ENCODE measurements at places on chromosomes 12 and 14.

DNA sequence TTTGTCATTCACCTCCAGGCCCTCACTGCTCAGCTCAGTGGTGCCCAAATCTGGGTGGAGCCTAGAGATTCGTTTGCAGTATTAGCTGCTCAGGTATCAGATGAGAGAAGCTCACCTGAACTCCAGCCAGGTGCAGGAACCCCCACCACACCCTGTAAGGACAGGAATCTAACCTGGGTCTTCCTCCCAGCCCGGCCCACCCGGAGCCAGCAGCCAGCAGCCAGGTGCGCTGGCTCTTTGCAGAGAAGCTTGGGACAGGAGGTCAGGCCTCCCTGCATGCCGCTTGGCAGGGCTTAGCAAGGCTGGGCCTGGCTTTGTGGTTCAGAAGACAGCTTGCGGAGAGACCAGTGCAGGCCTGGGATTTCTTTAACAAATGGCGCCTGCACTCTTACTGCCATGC lies 125.6 kb upstream of the MYL2 start:
- DNase-seq = no peak

DNA sequence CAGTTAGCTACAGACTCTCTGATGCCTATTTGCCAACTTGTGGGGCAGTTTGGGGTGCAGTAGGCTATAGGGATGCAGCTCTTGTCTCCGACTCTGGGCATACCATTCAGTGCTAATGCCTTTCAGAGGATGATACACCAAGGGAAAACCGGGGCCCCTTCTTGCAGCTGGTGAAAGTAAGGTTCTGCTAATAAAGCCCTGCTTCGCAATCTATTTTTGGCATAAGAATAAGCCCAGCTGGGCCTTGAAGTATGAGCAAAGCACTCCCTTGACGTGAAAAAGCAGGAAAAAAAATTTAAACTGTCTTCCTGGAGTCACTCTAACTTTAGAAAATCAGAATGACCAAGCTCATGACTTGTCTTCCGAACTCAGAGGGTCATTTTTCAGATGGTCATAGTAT lies 124.1 kb upstream of the RBM19 start:
- DNase-seq = no peak

GRCh38 chr12:116091579-116091978 lies 185.9 kb downstream of the MED13L start:
- DNase-seq = peak; percentile 52

GRCh38 chr14:85604714-85605113 lies 74.8 kb downstream of the FLRT2 start:
- no peak for DNase-seq

DNA sequence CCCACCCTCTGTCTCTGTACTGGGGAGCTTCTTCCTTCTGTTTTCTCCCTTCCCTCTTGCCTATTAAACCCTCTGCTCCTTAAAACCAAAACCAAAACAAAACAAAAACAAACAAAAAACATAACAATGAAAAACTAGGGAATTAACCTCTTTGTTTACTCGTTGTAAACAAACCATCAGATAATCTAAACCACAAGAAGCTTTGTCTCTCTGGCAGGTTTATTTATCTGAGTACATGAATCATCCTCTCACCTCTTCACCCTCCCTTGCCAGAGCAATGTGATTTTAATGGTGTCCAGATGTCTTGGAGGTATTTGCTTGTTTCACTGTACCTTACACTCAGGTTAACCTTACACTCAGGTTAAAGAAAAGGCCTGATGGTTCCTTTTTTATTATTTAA lies 66.1 kb downstream of the DYRK2 start:
- no peak for DNase-seq

DNA sequence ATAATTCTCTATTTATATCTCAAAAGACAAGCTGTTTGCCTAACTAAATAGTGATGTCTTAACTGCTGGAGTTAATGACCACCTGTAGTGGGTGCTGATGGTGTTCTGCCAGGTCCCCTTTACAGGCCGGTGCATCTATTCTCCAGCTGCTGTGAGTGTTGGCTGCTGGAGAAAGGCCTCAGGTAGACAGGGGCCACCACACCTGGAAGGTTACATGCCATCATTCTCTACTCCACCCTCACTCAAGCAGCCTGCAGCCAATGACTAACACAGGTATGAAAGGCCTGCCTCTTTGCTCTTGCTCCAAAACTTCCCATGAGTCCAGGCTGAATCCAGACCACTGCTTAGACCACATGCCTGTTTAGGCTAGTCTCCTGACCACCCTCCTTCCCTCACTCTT lies 73.9 kb downstream of the RPS6KA5 start:
- no peak for DNase-seq

DNA sequence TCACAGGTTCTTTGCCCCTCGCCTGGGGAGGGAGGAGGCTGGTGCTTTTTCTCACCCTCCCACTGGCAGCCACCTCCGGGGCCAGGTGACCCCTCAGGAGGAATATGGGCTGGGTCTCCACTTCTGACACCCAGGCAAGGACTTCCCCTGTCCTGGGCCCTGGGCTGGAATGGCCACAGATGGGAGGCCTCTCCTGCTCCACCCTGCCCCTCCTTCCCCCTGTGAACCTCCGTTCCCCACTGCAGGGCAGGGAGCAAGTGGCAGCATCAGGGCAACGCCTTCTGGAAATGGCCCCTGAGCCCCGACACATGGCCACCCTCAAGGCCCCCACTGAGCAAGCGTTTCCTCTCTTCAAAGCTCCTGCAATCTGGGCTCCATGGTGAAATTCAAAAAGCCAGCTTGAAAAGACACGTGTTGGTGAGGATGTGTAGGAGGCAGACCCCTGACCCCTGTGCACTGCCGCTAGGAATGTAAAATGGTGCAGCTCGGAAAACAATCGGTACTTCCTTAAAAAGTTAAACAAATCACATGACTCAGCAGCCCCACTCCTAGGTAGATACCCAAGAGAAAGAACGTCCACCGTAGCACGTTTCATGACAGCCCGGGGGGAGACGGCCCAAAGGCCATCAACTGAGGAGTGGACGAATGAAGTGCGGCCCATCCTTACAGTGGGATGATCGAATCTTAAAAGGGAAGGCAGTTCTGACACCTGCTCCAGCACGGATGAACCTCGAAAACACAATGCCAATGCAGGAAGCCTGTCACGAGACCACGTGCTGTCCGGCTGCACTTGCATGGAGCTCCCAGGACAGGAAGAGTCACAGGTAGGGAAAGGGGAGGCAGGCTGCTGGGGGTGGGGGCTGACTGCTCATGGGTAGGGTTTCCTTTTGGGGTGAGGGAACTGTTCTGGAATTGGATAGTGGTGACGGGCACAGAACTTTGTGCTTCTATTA lies 11.5 kb downstream of the XRCC3 start:
- DNase-seq = no peak

GRCh38 chr14:104266631-104267575 lies 128.5 kb downstream of the KIF26A start:
- DNase-seq = no peak

DNA sequence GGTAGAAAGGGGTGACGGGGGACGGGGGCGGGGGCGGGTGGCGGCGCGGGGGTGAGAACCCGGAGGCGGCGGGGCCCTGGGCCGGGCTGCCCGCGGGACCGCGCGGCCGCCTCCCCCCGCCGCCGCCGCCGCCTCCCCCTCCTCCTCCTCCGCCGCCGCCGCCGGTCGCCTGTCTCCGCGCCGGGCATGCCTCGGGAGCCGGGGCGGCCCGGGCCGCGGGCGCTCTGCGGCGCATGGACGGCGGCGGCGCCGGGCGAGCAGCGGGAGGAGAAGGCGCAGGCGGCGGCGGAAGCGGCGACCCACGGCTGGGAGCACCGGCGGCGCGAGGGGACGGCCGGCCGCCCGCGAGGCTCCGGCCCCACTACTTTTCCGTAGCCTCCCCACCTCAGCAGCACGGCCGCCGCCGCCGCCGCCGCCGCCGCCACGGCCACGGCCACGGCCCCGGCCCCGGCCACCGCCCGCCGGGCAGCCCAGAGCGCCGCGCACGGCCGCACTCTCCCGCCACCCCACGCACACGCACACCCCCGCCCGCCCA lies at the start of gene NPAS3:
Gene NPAS3 (plus strand): TSS at position 161 of the 535 bp plus-strand sequence.
- DNase-seq = no peak

GRCh38 chr12:6092784-6093722 lies 31.4 kb downstream of the VWF start:
- DNase-seq = no peak

DNA sequence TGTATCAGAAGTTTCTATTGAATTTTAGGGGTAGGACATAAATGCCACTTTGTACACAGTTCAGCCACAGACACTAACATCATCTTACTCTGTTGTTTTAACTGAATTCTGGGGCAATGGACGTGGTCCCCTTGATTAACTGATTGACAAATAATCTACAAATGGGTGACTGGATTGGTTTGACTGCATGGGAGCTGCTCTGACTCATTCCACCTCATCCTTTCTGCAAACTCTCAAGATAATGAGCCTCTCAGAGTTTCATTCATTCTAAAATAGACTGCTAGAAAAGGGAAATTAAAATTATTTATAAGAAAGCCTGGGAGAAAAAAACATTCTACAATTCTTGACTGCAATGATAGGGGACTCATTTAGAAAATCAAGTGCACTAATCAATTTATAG lies 570.4 kb upstream of the SEL1L start:
- DNase-seq = no peak

- DNase-seq = peak; percentile 66
These were observed 13.4 kb downstream of the AKAP5 start for GRCh38 chr14:64478634-64479250.

DNA sequence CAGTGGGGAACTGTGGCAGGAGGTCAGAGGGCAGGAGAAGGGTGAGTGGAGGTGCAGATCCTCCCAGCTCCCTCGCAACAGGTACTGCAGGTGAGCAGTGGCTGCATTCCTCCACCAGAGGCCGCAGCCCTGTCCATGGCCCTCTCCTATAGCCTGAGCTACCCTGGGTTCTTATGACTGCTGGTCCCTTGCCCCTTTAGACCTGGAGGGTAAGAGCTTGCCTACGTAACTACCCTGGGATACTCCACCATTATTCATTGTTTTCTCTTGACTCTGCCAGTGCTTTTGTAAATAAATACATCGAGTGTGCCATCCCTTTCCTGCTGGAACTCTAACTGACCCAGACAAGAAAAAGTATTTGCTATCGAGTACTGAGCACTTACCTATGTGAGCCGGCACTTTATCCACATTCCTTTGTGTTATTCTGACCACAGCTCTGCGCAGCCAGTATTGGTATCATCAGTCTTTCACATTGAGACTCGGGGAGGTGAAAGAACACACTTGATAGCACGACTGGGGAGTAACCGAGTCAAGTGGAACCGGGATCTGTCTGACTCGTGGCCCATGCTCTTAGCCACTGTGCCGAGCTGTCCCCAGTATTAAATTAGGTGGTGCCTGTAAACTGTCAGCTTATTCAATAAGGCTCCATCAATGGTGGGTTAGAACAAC lies 38.5 kb downstream of the LTBP2 start:
- DNase-seq = no peak

DNA sequence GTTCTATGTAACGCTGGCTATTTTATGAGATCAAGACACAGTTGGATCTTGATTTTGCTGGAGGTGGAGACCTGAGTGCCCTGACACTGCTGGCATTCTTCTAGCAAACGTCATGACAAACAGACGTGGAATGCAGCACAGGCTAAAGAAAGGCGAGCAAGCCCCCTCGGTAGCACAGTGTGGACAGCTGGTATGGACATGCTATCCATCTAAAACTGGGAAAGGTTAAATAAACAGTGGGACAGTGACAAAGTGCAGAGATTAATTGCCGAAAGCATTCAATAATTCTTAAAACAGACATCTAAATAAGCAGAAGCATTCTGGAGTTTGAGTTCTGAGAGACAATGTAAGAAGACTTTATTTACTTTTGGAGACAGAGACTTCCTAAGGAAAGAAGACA lies 237.2 kb downstream of the FBXL14 start:
- no peak for DNase-seq

GRCh38 chr12:49121047-49121696 lies 10.0 kb downstream of the TUBA1B start:
- no peak for DNase-seq

DNA sequence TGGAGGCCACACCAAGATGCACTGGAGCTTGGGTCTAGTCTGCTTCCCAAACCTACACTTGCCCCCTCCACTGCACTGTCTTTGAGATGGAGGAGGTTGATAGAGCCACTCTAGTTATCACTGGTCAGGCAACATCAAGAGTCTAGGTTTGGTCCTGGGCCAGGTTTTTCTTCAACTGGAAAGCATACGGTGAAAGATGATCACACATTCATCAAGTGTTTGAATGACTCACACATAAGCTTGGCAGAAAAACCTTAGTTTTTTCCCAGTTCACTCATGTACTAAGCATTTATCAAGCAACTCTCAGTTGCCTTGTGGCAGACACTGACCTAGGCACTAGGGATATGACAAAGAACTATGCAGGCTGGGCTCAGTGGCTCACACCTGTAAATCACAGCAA lies 84.5 kb downstream of the PLEKHG3 start:
- peak; percentile 57 for DNase-seq

DNA sequence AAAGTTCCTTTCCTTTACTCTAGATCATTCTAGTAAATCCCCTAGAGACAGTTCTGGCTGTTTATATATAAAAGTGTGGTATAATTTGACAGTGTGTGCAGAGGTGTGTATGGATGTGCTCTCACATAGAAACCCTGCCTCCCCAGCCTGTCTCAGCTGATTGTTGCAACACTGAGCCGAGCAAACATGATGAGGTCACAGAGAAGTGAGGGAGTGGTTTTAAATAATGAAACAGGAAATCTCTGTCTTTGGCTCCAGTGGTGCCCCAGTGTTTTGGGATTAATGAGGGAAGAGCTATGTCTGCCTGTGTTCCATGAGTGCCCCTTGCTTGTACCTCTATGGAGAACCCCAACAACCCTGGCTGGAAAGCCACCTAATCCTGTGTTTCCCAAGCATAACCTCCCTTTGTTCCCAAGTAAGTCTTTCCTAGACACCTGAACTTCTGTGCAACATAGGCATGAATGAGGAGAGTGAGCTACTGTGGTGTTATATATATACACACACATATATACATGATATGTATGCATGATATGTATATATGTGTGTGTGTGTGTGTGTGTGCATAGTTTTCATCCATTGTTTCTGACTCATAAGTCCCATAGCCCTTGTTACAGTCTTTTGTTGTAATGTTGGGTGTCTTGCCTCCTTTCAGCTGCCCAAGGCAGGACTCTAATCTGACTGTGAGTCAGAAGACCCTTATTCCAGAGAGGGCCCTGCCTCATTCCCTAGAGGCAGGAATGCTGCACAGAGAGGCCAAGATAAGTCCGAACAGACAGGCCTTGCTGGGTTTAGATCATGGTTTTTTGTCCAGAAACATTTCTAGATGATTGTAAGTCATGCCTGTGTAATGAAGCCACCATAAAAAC lies 18.0 kb downstream of the TRAF3 start:
- DNase-seq = no peak

Data from erythroblast (primary cell).